ENCODE measurements at places on chromosomes 4 and X.

GRCh38 chrX:123169247-123169901 is 14.7 kb upstream of the GRIA3 start:
- no peak for DNase-seq

DNA sequence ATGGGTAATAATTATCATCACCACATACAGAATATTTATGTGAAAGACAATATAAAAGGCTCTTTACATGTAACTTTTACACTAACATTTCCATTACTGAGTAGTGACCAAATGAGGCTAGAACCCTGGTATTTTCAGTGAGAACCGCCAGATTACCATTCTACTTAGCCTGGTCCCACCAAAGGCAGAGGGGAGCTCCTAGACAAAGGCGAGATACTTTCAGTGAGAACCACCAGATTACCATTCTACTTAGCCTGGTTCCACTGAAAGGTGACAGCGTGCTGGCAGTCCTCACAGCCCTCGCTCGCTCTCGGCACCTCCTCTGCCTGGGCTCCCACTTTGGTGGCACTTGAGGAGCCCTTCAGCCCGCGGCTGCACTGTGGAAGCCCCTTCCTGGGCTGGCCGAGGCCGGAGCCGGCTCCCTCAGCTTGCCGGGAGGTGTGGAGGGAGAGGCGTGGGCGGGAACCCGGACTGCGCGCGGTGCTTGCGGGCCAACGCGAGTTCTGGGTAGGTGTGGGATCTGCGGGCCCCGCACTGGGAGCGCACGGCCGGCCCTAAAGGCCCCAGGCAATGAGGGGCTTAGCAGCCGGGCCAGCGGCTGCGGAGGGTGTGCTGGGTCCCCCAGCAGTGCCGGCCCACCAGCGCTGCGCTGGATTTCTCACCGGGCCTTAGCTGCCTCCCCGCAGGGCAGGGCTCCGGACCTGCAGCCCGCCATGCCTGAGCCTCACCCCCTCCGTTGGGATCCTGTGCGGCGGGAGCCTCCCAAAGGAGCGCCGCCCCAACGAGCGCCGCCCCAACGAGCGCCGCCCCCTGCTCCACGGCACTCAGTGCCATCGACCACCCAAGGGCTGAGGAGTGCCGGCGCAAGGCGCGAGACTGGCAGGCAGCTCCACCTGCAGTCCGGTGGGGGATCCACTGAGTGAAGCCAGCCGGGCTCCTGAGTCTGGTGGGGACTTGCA is 1276.1 kb downstream of the PCDH7 start:
- no peak for DNase-seq

GRCh38 chr4:169659716-169660670 is 39.6 kb downstream of the CLCN3 start:
- DNase-seq: peak; percentile 83

GRCh38 chr4:121428721-121429120 is 47.9 kb upstream of the QRFPR start:
- no peak for DNase-seq

DNA sequence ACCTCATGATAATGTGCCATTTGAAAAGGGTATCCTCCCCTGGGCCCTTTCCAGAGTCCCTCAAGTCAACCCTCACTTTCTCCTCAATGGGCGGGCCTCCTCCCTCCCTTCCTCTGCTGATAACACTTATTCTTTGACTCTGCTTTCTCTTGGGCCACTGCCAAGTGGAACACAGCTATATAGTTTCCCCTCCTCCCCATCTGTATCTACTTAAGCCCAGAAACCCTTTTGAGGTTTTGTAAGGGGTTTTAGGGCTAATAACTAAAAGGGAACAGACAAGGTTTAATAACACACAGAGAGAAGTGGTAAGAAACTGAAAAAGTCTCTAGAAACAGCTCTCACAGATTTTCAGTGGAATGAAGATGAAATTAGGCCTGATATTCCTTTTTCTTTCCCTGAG is 116.7 kb downstream of the GPC3 start:
- no peak for DNase-seq

- no peak for DNase-seq
Measured at GRCh38 chr4:33068539-33068938, 2348.4 kb downstream of the PCDH7 start.

DNA sequence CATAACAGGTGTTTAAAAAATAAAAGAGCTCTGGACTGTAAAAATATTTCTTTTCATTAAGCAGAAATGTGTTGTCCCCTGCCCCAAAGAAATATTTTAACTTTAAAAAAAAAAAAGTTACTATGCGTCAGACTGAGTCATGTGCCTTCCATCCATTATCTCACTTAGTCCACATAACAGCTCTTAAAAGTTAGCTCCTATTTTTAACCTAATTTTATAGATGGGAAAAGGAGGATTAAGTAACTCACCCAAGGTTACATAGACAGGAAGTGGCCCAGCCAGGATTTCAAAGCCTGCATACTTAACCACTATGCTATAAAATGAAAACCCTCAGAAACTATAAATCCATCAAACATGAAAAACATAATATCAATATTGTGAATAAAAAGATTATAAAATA is 97.7 kb downstream of the MANBA start:
- DNase-seq: no peak

DNA sequence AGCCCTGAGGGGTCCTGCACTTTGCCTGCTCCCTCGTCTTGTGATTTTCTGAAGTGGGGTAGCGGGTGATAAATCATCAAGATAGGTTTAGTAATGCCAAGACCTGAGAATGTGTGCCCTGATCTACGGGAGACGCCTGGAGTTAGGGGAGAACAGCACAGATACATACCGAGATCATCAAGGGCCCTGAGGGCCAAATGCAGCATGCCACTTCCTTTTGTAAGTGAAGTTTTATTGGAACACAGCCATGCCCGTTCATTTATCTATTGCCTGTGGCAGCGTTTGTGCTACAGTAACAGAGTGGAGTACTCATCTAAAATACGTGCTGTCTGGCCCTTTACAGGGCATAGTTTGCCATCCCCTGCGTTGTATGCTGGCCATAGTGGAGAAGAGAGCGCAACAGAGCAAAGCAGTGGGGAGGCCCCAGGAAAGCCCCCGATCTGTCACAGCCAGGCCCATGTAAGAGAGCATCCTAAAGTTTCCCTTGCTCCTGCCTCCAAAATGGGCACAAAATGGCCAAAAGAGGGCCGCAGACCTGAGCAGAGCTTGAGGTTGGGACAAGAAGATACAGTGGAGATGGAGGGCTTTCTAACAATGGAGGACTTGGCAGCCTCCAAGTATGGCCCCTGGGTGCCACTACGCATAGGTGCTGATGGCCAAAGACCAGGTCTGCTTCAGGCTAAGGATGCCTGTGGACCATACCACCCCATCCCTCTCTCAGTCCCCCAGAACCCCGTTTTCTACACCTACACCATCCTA is 167.0 kb downstream of the SMIM20 start:
- DNase-seq: no peak

- DNase-seq: no peak
Measured at GRCh38 chr4:101604976-101605375, 185.6 kb upstream of the BANK1 start.

DNA sequence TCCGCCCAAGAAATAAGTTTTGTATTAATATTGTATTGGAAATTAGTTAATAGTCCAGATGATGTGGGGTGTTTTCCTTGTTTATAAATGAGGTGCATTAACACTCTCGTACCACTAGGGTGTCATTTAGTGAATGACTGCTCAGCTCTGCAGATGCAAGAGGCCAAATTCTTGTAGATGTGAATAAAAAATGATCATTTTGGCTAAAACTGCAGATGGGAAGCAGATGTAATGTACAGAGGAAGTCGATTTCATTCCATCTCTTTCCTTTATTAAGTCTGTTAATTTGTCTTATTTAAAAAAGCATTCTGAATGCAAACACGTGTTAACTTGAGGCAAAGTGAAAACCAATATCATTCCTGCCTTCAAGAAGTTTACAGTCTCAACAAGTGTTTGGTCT is 108.1 kb downstream of the DHX15 start:
- no peak for DNase-seq

GRCh38 chr4:8641256-8641655 is 48.7 kb downstream of the CPZ start:
- DNase-seq: no peak
